ENCODE measurements at places on chromosomes 6 and 20.
A peak's percentile ranks its signal among the peaks of the same experiment; 100 is the strongest.

DNA sequence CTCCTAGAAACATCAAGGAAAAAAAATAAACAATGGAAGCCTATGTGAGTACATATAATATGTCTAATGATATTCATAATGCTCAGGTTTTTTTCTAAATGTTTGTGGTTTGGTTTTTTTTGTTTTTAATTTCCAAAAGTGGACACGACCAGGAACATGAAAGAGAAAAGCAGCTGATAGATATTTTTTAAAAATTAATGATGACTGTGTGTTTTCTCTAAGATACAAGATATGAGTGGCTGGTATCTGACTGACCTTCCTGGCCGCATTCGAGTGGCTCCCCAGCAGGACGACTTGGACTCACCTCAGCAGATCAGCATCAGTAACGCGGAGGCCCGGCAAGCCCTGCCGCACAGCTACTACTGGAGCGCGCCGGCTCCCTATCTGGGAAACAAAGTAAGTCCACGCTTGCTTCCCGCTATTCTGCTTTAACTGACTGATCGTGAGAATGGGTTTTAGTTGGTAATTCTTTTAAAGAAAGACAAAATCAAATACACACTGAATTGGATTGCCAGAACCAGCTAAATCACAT is 309.6 kb downstream of the LAMA2 start:
- no peak for DNase-seq

GRCh38 chr6:154782193-154782592 is 49.0 kb downstream of the SCAF8 start:
- DNase-seq: no peak

GRCh38 chr6:83594941-83595340 is 82.6 kb downstream of the PRSS35 start:
- DNase-seq: no peak

GRCh38 chr6:34021554-34022190 is 124.2 kb downstream of the GRM4 start:
- no peak for DNase-seq

GRCh38 chr6:159229651-159230051 is 60.5 kb downstream of the FNDC1 start:
- DNase-seq: no peak

DNA sequence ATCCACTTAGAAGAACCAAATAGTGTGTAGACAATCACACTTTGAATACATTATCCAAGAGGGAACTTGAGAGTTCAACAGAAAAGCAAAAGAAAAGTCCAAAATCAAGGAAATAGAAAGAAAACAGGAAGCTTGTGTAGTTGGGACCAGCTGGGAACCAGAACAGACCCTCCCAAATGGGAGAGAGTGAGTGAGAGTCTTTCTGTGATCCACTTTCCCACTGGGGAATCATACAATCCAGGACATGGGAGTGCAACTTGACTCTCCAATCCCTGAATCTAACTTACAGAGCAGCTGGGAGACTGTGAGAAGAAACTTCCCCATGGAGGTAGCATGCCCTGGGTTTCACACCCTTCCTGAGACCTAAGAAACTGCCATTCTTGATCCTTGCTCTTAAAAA is 27.0 kb downstream of the TREML4 start:
- DNase-seq: no peak

GRCh38 chr6:47621838-47622449 is 76.4 kb upstream of the ADGRF4 start:
- no peak for DNase-seq

GRCh38 chr6:138692978-138693909 is 80.3 kb upstream of the CCDC28A start:
- peak; percentile 92 for DNase-seq

DNA sequence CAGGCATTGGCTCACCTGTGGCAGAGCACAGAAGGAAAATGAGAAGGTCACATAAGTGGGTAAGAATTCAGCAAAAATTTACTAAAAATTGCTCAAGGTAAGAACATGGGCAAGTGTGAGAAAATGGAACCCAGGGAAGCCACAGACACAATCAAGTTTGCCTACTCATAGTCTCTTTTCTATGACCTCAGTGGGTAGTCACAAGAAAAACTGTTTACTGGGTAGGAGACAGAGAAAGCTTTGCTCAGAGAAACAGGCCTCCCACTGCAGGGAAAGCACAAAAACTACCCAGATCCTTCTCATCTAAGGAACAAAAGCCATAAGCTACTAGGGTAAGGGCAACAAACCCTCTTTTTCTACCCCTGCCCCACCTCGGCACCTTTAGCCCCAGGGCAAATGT is 35.2 kb downstream of the FAM184A start:
- no peak for DNase-seq

DNA sequence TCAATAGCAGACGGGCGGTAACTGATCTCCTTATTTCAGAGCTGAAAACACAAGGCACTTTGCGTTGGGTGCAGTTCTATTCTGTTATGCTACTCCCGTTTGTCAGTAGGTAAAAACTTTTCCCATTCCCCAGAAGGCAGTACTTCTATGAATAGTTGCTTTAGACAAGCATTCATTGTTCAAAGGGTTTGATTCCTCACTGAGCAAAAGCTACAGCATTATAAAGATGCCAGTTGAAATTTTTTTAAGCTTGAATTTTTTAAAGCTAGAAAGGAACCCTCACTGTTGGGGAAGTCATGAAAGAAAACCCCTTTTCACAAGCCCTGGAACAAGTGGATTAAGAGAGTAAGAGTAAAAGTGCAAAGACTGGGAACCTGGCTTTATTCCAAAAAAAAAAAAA is 42.3 kb downstream of the FUT9 start:
- no peak for DNase-seq

- DNase-seq: peak; percentile 79
Observed at GRCh38 chr20:62025832-62026563, 39.7 kb downstream of the TAF4 start.

DNA sequence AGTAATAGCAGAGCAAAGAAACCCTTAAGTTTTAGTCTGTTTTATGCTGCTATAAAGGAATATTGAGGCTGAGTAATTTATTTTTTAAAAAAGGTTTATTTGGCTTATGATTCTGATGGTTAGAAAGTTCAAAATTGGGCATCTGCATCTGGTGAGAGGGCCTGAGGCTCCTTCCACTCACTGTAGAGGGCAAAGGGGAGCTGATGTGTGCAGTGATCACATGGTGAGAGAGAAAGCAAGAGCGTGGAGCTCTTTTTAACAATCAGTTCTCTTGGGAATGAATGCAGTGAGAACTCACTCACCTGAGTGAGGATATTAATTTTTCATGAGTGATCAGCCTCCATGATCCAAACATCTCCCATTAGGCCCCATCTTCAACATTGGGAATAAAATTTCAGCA is 36.4 kb upstream of the SAMD3 start:
- no peak for DNase-seq

DNA sequence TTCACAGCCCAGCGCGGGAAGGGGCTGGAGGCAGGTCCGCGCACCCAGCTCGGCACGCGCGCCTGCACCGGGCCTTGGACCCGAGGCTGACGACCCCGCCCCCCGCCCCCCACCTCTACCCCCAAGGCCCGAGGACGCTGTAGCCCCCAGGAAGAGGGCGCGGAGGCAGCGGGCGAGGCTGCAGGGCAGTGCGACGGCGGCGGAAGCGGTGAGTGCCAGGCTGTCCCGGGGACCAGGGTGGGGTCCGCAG is 1.2 kb downstream of the LIME1 start:
- DNase-seq: no peak

- DNase-seq: no peak
Observed at GRCh38 chr6:142909686-142910085, 35.3 kb downstream of the HIVEP2 start.

GRCh38 chr6:45427726-45428125 is 50.0 kb upstream of the SUPT3H start:
- DNase-seq: no peak

DNA sequence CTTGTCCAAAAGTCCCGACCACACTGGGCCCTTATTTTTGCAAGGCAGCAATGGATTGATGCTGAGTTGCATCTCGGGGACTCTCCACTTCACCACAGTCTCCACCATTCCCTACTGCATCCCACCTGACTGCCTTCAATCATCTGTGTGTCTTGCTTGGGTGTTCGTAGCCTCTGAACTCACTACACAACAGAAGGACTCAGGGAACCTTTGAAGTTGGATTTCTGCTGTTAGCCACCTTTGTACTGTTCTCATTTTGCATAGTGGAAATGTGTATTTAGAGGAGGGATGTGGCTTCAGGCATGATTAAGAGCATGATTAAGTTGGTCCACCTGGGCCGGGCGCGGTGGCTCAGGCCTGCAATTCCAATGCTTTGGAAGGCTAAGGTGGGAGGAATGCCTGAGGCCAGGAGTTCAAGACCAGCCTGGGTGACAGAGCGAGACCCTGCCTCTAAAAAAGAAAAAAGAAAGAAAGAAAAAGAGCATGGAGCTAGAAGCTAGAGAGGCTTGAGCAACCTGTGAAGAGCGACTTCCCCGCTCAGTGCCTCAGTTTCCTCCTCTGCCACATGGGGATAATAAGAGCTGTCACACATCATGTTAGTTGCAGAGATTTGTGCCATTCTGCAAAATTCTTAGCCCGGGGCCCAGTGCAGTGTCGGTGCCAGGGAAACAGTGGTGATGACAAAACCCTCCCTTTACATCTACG is 121.3 kb upstream of the PTPN1 start:
- DNase-seq: no peak

DNA sequence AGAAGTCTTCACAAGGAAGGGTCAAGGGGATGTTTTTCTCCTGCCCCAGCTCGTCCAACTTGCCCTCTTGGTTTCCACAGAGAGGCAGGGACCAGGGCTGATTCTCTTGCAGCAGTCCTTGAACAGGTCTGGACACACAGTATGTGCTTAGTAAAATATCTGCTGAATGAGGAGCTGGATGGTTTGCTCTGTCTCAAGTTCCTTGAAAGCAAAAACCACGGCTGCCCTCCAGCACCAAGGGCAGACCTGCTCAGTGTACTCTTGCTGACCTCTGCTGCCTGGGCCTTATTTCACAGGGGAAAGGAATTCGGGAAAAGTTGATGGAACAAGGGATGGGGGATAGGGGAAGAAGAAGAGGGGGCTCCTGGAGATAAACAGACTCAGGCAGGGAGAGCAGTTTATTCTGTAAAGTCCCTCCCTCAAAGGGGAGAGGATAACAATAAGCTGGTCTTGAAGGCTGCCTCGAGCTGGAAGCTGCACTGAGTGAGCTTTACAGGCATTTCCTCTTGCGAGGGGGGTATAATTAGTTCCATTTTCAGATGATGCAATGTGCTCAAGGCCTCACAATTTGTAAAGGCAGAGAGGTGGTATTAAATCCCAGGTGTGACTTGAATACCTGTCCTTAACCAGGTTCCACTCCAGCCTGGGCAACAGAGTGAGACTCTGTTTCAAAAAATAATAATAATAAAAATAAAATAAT is 10.3 kb downstream of the KCNK5 start:
- DNase-seq: no peak

DNA sequence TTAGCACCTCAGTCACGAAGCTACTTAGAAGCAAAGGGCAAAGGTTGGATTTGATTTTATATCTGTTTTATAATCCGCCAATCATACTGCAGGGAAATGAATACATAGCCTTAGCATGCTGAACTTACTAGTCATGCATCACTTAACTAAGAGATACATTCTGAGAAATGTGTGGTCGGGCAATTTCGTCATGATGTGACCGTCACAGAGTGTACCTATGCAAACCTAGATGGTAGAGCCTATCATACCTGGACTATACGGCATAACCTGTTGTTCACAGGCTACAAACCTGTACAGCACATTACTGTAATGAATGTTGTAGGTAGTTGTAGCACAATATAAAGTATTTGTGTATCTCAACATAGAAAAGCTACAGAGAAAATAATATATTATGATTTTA is 345.2 kb upstream of the RGS17 start:
- DNase-seq: no peak

DNA sequence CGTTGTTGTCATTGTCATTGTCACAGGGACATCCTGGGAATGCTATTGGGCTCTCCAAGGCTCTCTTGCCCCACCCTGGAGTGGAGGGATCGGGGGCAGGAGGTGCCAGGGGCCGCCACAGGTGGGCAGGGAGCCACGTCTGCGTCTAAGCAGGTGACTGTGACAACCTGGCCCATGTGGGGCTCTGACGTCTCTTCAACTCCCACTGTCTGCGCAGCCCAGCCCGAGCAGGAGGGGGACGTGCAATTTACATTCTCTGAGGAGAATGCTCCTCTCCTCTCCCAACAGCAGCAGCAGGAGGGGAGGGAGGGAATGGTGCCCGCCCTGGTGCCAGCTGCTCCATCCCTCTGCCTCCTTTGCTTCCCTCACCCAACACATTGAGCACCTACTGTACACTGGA is 50.1 kb downstream of the GRM4 start:
- DNase-seq: no peak

- DNase-seq: no peak
Observed at GRCh38 chr6:33607126-33607783, 13.9 kb upstream of the ITPR3 start.

- no peak for DNase-seq
Observed at GRCh38 chr6:101883505-101883904, 490.0 kb downstream of the GRIK2 start.

DNA sequence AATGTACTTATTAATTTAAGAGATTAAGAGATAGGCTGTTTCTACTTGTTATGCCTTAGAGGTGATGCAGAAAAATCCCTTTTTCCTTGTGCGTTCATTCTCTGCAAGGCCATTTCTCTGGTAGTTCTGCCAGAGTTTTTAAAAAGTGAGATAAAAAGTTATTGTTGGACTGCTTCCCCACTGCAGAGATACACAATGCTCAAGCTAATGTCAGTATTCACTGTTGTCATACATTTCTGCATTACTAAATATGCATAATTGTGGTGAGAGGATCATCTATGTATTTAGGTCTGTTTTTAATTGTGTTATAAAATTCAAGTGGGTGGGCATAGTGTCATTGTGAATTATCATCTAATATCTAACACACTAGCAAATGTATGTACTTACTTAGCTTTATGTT is 600.4 kb downstream of the HTR1B start:
- DNase-seq: no peak

- no peak for DNase-seq
Observed at GRCh38 chr6:165821754-165822153, 158.7 kb upstream of the PDE10A start.

DNA sequence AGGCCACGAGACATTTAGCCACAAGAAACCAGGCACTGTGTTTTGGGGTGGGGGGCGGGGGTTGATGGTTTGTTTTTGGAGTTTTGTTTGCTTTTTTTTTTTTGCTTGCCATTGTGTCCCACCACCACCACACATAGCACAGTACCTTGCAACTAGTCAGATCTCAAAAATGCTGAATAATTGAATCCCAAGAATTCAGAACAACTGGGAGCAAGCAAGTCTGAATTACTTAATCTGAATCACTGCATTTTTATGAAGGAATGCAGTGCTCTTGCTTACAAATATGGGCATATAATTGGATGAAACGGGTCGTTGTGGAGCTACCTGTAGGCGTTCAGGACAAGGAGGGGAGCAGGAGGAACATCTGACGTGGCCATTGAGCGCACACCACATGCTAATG is 151.5 kb upstream of the CDYL start:
- DNase-seq: no peak
